ENCODE measurements at places on chromosomes 2 and 18. TPM values are rescaled to one million over a fixed set of nuclear protein-coding genes. Genes with fewer than 3 reads are reported as not detected.

The DLX1 gene
- total RNA-seq: 0.15 TPM

The ANKRD30BL gene
- total RNA-seq: not detected

The SP5 gene
- total RNA-seq: not detected

The PSTPIP2 gene
- 11.5 TPM for total RNA-seq

The RGPD3 gene
- 0.29 TPM for total RNA-seq

The UPP2 gene
- total RNA-seq: not detected

The PLGLB1 gene
- total RNA-seq: 1.5 TPM

The CYBRD1 gene
- total RNA-seq: 497 TPM

The HNMT gene
- 20.8 TPM for total RNA-seq

The STARD6 gene
- total RNA-seq: not detected

All from smooth muscle cell of trachea (primary cell).